CD14-positive monocyte (primary cell): ENCODE measurements at places on chromosomes 4 and X. TPM values are rescaled to one million over a fixed set of nuclear protein-coding genes. Genes with fewer than 3 reads are reported as not detected.

DNA sequence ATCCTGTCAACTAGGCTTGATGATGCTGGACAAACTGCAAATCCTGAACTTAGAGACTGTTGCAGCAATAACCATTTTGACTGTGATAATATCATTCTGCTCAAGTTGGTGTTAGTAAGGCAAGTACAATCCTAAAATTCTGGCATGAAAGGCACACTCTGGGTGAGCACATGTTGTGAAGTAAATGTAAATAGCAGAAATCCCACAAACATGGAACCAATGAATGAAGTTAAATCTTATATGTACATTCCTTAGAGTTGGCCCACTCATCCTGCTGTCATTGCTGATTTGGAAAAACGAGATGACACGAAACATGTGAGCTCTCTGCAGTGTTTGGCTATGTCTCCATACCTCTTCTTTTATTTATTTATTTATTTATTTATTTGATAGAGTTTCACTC lies 21.0 kb downstream of the RBM47 start:
- no peak for DNase-seq

DNA sequence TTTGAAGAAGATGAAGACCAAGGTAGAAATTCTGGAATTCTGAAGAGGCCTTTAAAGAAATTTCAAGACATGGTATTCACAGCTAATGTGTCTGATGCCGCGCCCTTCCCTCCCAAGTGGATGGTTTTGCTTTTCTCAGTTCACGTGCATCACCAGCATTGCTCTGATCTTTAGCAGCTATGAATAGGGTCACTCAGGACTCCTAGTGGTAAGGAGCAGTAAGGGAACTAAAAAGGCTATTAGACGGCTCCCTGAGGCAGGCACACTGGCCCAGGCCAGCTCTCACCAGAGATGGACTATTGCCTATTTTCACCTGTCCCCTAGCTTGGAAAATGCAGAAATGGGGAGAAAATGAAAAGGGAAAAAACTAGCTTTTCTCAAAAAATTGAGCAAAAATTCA lies 447.5 kb upstream of the RASGEF1B start:
- no peak for DNase-seq

GRCh38 chr4:84498935-84499623 lies at the start of gene NKX6-1:
Gene NKX6-1, minus strand, starts transcription at chr4:84499292. Its CDS starts 1,064 bp downstream, at chr4:84498228.
- DNase-seq, result peak; percentile 50

DNA sequence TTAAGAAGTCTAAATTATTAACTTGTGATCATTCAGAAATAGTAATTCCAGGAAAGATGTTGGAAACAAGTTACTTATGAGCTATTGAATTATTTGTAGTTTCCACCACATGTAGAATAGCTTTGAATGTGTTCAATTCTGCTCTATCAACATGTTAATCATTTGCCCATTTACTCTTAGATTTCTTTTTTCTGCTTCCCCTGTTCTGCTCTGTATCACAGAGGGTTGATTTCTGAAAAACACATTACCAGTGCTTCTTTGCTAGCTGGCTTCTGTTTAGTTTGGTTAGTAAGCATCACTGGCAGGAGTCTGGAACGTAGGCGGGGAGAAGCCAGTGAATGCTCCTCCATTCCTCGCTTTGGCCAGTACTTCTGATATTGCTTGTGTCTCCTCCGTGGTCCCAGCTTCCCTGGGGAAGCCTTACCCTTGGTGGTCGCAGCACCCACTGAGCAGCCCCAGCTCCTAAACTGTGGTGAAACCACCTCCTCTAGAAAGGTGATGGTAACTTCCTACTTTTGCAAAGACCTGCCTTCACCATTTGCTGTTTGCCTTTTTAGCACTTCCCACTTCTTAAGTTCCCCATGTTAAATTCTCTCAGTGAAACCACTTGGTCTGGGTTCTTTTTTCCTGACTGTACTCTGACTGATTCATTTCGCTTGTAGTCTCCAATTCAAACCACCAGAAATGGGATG lies 40.3 kb upstream of the GALNT7 start:
- no peak for DNase-seq

DNA sequence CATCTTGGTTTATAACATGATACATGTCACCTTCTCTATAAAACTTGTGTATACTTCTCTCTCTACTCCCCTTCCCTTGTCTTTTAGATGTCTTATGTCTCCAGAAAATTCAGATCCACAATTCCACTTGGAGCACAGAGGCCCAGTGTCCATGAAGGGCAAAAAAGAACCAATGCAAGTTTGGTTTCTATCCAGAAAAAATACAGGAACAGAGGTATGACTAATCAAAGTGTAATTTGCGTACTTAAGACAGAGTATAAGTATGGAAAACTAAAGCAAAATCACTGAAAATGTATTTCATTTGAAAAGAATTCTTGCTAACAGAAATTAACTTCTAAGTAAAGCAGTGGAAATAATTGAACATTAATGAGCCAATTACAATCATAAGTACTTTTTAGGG lies 46.2 kb downstream of the GUCY1B1 start:
- DNase-seq, result no peak

- no peak for DNase-seq
These were observed 222.1 kb upstream of the RPL34 start for GRCh38 chr4:108398316-108398715.

TCEAL1 gene
- 5.5 TPM for polyA plus RNA-seq

ITM2A gene
- 1.9 TPM for polyA plus RNA-seq

GRCh38 chr4:140710908-140711622 lies 45.1 kb downstream of the TBC1D9 start:
- no peak for DNase-seq

DNA sequence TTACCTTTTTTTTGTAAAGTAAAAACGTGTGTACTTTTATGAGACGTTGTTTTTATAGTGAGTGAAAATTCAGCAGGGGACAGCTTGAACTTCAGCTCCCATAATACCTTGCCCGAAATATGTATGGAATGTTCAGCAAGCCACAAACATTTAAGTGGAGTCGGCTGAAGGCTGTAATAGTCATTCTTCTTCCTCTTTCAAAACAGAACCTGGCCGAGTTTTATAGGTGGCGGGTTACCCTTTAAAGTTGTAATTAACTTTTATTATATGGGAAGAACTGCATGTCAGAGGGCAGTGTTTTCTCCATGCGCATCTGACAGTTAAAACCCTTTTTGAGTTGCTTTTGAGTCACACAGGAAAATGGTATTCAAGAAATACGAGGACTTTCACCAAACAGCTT lies 50.7 kb downstream of the CLDN34 start:
- DNase-seq, result no peak

DNA sequence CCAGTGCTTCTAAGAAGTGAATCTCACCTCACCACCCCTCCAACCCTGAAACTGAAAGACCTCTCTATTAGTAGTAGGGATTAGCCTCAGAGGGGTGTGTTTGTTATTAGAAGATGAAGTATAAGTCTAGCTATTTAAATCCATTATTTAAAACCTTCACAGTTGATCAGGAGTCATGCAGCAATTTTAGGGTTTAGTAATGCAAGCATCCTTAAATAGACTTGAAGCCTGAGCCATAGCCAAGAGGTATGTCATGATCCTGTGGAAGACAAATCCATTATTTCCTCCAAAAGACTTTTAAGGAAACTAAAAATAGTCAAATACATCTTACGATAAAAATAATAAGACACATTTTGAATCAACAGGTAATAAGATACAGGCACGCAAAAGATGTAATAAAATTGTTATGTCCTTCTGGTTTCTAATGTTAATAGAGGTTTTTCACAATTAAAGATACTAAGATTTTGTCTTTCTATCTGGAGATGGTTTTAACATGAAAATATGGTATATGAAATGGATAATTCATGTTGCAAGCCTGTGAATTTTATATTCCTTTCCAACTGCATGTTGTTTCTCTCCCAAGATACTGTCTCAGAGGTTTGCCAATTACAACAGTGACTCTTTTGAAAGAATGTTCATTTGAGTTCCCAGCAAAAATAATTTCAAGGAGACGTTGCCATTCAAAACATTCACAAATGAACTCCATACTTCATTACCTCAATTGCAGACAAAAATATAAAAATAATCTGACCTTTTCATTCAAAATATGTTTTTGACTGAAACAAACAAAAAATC lies 68.0 kb downstream of the LUZP4 start:
- no peak for DNase-seq

- peak; percentile 54 for DNase-seq
These were observed at the start of gene FAM114A1 for GRCh38 chr4:38867478-38868058. Gene FAM114A1, plus strand, starts transcription at chr4:38867806. Its CDS starts 10,273 bp downstream, at chr4:38878079.

DNA sequence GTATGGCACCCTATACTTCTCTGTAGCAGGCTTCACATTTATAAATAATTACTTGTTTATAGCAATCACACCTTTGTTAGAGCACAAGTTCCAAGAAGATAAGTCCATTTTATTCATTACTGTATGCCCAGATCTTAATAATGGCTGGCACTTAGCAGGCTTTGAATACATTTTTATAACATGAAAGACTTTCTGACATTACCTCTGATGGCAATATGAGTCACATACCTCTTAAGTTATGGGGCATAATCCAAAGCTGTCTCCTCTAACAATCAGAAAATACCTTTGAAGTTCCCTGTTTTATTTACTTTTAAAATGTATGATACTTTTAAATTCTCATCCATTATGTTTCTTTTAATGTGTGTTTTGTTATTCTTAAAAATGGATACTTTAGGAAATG lies 12.2 kb downstream of the SCRG1 start:
- no peak for DNase-seq

- no peak for DNase-seq
These were observed 21.2 kb downstream of the SLC2A9 start for GRCh38 chr4:9999956-10000561.

GAGE12E gene
- not detected in 2 replicates for polyA plus RNA-seq

SH3RF1 gene
- 4.7 TPM for polyA plus RNA-seq

DNA sequence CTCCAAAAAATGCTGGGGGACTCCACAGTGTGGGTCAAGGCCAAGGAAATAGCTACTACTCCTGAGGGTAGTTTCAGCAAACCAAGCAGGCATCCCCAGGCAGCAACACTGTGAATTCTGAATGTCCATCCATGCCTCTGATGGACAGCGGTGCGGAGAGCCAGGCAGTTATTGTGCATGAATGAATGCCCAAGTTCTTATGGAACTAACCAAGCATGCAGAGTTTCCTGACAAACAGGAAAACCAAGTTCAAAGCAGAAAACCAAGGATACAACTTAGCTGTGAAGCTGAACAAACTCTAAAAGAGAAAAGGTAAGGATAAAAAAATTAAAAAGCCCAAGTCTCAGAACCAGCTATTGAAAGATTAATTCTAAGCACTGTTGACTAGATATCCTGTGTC lies 642.6 kb upstream of the HS3ST1 start:
- DNase-seq, result no peak

MGAT4D gene
- not detected for polyA plus RNA-seq

- DNase-seq, result no peak
These were observed 234.1 kb downstream of the AFAP1 start for GRCh38 chr4:7705593-7705992.

DNA sequence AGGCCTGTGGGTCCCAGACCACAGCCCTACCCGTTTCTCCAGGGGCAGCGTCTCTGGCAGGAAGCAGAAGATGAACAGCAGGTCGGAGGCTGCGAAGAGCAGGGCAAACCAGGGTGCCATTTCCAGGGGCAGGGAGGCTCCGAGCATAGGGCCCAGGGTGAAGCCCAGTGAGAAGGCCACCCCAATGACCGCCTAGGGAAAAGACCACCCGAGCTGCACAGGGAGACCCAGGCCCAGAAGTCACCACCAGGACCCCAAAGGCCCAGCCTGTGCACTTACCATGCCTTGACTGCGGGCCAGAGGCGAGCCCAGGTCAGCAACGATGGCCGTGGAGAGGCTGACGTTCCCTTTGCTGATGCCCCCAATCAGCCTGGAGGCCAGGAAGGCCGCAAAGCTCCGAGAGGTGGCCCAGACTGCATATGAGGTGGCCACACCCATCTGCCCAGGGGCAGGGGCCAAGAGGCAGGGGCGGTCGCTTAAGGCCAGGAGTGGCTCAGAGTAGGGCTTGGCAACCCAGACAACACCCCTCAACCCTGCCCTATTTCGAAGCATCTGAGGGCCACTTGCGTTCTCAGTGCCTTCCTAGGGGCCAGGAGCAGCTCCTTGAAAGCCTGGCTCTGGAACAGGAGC lies 30.8 kb downstream of the NOP14 start:
- DNase-seq, result no peak

H2BW2 gene
- not detected in 2 replicates for polyA plus RNA-seq

TRAM1L1 gene
- polyA plus RNA-seq, result not detected in 2 replicates

- peak; percentile 81 for DNase-seq
These were observed 2.0 kb upstream of the SH3BP2 start for GRCh38 chr4:2790583-2791517.

- no peak for DNase-seq
These were observed 85.0 kb upstream of the FAM241A start for GRCh38 chr4:112060212-112060611.

DNA sequence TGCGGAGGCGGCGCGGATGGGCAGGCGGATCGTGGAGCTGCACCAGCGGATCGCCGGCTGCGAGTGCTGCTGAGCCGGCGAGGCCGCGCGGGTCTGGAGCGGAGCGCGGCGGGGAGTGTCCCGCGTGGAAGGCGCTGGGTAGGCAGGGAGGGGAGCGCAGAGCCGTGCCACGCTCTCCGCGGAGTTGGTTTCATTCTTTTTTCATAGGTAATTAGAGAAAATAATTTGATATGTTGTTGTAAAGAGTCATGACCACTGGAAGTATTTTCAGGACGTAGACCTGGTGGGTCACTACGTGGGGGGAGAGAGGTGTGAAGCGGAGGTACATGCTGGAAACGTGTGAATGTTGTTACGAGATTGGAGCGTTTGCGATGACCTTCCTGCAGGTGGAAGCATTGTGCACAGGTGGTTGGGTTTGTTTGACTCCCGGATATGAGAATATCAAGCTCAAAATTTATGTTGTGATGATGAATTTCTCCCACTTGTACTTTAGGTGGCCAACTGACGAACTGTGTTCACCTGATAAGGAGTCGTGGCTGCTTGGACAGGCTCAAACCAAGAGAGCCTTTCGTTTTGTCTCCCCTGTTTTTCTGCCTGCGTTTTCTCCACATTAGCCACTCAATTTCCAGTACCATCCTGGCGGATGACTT lies 19.1 kb upstream of the S100P start:
- DNase-seq, result no peak

DNA sequence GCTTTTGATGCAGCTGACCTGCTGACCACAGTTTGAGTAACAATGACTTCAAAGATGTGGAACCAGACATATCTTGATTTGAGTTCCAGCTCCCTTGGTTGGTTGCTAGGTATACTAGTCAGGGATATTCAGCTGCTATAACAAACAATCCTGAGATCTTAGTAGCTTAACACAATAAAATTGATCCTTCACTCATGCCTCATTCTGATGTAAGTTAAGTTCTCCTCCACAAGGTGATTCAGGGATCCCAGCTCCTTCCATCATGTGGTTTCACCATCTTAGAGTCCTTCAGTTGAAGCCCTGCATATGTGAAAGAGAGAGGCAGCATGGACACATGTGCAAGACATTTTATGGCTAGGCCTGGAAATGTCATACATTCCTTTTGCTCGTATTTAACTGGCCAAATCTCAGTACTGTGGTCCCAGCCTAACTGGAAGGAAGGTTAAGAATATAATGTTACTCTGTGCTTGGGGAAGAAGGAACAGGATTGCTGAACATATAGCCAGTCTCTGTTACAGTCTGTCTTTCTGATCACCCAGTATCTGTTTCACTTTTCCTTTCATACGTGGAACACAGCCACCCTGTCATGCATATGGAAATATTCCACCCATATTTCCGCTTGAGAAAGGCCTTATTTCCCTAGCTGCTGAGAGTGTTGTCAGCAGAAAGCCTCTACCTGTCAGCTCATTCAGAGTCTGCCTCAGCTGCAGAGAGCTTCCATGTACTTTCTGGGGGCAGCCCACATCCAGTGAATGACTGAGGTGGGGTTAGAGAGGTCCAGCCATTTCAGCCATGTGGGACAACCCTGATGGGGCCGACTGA lies 7.1 kb downstream of the SMIM9 start:
- DNase-seq, result no peak
